ENCODE measurements at places on chromosomes 16 and 17. TPM values are rescaled to one million over a fixed set of nuclear protein-coding genes. Genes with fewer than 3 reads are reported as not detected.

GRCh38 chr17:78142119-78142861 lies 3.9 kb upstream of the C17orf99 start:
- peaks cover 69% of the 10 kb centered on the region for H3K4me1 ChIP-seq
- no peak overlapping the region for H3K4me3 ChIP-seq
- DNase-seq, result no peak
- no peak overlapping the region for H3K27ac ChIP-seq
- no peaks in the 10 kb centered on the region for H3K36me3 ChIP-seq

- no peaks in the 10 kb centered on the region for H3K36me3 ChIP-seq
- H3K27ac ChIP-seq, result no peak overlapping the region
- H3K4me3 ChIP-seq, result no peak overlapping the region
- no peaks in the 10 kb centered on the region for H3K27me3 ChIP-seq
Measured at GRCh38 chr16:54194334-54194743, 92.2 kb downstream of the IRX3 start.

The APOH gene
- total RNA-seq, result 0.66 TPM

GRCh38 chr16:3027489-3027795 lies 3.6 kb downstream of the THOC6 start:
- peaks cover 9% of the 10 kb centered on the region for H3K4me1 ChIP-seq
- peaks cover 7% of the 10 kb centered on the region for H3K27me3 ChIP-seq
- no peak for DNase-seq
- H3K36me3 ChIP-seq, result peaks cover 4% of the 10 kb centered on the region
- no peak overlapping the region for H3K27ac ChIP-seq

DNA sequence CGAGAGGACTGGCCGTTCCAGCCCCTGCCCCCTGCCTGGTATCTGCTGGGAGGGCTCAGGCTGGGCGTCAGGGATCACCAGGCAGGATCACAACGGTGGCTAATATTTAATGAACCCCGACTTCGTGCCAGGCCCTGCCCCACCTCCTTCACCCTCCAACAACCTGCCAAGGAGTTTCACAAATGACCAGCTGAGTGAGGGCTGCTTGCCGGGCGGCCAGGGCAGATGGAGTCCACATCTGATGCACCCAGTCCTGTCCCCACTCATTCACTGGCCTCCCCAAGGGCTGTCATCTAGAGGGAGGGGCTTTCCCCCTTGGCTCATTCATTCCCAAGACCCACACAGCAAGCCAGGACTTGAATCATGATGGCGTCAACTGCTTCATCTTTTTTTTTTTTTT lies 17.5 kb downstream of the UBALD1 start:
- no peak for DNase-seq
- H3K36me3 ChIP-seq, result no peaks in the 10 kb centered on the region
- no peak overlapping the region for H3K4me3 ChIP-seq
- H3K4me1 ChIP-seq, result no peaks in the 10 kb centered on the region
- H3K27me3 ChIP-seq, result no peaks in the 10 kb centered on the region

- no peak overlapping the region for H3K27ac ChIP-seq
- H3K36me3 ChIP-seq, result no peaks in the 10 kb centered on the region
- DNase-seq, result no peak
- no peak overlapping the region for H3K4me3 ChIP-seq
- H3K4me1 ChIP-seq, result no peaks in the 10 kb centered on the region
- no peaks in the 10 kb centered on the region for H3K27me3 ChIP-seq
Measured at GRCh38 chr17:80010283-80010858, 25.3 kb downstream of the TBC1D16 start.

GRCh38 chr17:27425991-27426390 lies 30.3 kb upstream of the KSR1 start:
- no peaks in the 10 kb centered on the region for H3K27me3 ChIP-seq
- no peak overlapping the region for H3K27ac ChIP-seq
- DNase-seq, result no peak
- peaks cover 3% of the 10 kb centered on the region for H3K4me1 ChIP-seq
- H3K36me3 ChIP-seq, result no peaks in the 10 kb centered on the region

GRCh38 chr17:30210366-30210765 lies 25.1 kb downstream of the SLC6A4 start:
- peaks cover 39% of the 10 kb centered on the region for H3K4me1 ChIP-seq
- H3K36me3 ChIP-seq, result no peaks in the 10 kb centered on the region
- no peak overlapping the region for H3K4me3 ChIP-seq
- H3K27me3 ChIP-seq, result no peaks in the 10 kb centered on the region
- DNase-seq, result no peak

DNA sequence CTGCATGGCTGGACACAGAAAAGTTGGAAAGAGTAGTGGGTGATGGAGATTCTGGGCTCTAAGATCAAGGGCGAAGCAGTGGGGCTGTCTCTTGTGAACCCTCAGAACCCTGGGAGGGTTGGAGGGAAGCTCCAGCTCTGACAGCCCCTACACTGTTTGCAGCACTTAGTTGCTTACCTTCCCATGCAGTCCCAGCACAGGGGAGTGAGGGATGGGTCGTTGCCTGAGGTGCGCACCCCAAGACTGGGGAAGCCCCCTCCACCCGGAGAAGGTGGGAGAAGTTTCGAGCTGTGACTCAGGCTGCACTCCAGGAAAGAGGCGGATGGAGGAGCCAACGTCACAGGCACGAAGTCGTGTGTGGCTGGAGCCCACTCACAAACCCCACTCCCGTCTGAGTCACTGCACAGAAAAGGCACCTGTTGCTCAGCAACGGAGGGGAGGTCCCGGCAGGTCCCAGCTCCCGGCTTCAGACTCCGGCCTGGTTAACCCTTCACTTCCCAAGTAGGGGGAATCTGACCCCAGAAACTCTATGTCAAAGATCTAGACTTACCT lies 60.1 kb downstream of the AIPL1 start:
- H3K36me3 ChIP-seq, result no peaks in the 10 kb centered on the region
- H3K27me3 ChIP-seq, result no peaks in the 10 kb centered on the region
- no peaks in the 10 kb centered on the region for H3K4me1 ChIP-seq
- H3K4me3 ChIP-seq, result no peak overlapping the region

- no peak for DNase-seq
- no peak overlapping the region for H3K4me3 ChIP-seq
- H3K27me3 ChIP-seq, result peaks cover 2% of the 10 kb centered on the region
- H3K27ac ChIP-seq, result no peak overlapping the region
Measured at GRCh38 chr16:86960266-86960665, 356.9 kb downstream of the C16orf95 start.

DNA sequence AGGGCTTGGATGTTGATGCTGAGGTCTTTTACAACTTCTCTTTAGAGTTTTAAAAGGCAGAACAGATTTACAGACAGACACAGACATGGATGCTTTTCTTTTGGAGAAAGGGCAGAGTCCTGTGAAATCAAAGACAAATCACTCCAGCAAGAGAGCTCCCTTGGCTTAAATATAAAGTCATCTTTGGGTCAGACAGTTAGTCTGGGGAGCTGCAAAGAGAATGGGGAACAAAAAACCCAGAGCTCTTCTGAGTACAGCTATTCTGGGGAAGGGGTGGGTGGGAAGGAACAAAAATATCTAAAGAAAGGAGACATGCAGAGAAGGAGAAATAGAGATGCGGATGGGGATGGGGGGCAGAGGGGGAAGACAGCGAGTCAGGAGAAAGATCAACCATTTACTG lies 266.6 kb downstream of the XYLT1 start:
- H3K27me3 ChIP-seq, result no peaks in the 10 kb centered on the region
- H3K36me3 ChIP-seq, result no peaks in the 10 kb centered on the region
- H3K4me3 ChIP-seq, result no peak overlapping the region
- no peaks in the 10 kb centered on the region for H3K4me1 ChIP-seq
- DNase-seq, result no peak
- H3K27ac ChIP-seq, result no peak overlapping the region

DNA sequence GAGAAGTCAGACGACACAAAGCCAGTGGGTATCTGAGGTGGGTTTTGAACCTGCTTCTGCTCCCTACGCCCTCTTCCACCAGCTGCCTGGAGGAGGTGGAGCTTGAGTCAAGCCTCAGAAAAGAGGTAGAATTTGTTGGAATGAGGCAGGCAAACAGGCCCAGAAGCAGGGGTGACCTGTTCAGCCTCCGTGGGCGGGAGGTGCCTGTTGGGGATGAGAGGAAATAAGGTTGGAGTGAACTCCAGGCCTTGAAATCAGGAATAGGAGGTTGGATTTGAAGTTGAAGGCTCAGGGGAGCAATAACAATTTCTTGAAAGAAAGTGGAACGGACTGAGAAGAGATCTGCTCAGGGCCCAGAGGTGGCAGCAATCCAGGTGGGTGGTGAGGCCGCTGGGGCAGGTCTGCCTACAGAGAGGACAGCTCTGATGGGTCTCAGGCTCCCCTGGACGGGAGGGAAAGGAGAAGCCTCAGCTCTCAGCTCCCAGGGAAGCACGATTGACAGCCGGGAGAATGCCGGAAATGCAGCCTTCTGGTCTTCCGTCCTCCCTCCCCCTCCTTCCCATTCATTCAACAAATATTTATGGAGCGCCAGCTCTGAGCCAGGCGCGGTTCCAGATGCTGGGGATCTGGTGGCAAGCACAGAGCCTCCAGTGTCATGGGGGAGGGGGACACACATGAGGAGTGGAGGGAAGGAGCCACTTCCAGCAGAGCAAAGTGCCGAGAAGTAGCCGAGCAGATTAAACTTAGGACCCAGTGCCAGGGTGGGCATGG lies 61.9 kb upstream of the CIBAR2 start:
- peaks cover 7% of the 10 kb centered on the region for H3K27me3 ChIP-seq
- no peak overlapping the region for H3K27ac ChIP-seq
- no peaks in the 10 kb centered on the region for H3K4me1 ChIP-seq
- DNase-seq, result no peak
- no peaks in the 10 kb centered on the region for H3K36me3 ChIP-seq

The ITGA2B gene
- 0.51 TPM for total RNA-seq

DNA sequence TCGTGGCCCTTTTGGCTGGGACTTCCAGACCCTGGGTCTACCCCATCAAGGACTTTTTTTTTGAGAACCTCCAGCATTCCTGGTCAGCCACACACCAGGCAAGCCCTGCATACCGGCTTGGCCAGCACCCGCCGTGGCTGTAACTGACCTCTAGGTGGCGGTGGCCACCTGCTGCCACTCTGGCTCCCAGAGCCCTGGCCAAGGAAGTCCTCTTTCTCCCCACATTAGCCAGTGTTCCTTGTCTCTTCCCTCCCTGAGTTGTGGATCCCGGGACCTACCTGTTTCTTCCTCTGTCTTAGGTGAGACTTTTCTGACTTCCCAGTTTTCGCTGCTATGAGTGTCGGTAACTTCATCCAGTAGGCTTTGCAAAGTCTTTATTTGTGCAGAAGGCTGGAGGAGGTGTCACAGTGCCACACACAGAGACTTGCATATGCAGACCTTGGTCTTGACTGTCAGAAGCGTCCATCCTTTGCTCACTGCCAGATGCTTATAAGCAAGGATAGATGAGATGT lies 348.3 kb downstream of the CPPED1 start:
- peaks cover 14% of the 10 kb centered on the region for H3K4me1 ChIP-seq
- no peaks in the 10 kb centered on the region for H3K36me3 ChIP-seq
- DNase-seq, result no peak
- H3K4me3 ChIP-seq, result no peak overlapping the region
- no peaks in the 10 kb centered on the region for H3K27me3 ChIP-seq

- DNase-seq, result no peak
- H3K4me1 ChIP-seq, result no peaks in the 10 kb centered on the region
Measured at GRCh38 chr17:15490634-15491261, 23.3 kb upstream of the CDRT4 start.

The CDH8 gene
- total RNA-seq, result not detected

The CCL7 gene
- not detected for total RNA-seq

- no peaks in the 10 kb centered on the region for H3K27me3 ChIP-seq
- H3K36me3 ChIP-seq, result peaks cover 28% of the 10 kb centered on the region
- DNase-seq, result no peak
Measured at GRCh38 chr17:73203788-73204479, 11.1 kb downstream of the COG1 start.

The GGNBP2 gene
- total RNA-seq, result 49.9 TPM

DNA sequence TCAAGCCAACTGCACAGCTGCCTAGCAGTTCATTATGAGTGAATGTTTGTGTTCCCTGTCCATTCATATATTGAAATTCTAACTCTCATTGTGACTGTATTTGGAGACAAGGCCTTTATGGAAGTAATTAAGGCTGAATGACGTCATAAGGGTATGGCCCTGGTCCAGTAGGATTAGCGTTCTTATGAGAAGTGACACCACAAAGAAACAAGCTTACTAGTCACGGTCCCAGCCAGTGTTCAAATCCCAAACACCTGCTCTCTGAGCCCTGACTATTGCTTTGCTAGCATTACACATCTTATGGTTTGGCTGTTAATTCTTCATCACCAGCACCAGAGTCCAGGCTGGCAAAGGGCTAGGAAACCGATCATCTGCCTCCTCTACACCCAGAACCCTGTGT lies 2.2 kb downstream of the ZNF668 start:
- peaks cover 3% of the 10 kb centered on the region for H3K4me1 ChIP-seq
- H3K27me3 ChIP-seq, result no peaks in the 10 kb centered on the region
- H3K4me3 ChIP-seq, result peak overlapping the region; percentile 86
- no peak for DNase-seq
- H3K36me3 ChIP-seq, result no peaks in the 10 kb centered on the region

The CMTM2 gene
- total RNA-seq, result not detected

DNA sequence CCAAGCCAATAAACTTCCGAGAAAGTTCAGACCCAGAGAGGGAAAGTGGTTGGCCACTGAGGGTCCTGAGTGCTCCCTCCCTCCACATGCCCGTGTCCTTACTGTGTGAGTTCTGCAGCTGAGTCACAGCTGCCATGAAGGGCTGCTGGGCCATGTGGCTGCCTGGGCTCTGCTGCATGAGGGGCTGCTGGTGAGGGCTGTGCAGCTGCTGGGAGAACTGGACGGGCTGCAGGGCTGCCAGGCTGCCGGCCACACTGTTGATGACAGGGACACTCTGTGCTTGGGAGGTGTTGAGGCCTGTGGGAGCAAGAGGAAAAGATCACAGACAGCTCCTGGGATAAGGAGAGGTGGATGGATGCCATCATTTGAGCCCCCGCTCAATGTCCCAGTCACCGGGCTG lies 44.0 kb downstream of the HNF1B start:
- H3K27me3 ChIP-seq, result no peaks in the 10 kb centered on the region
- no peaks in the 10 kb centered on the region for H3K36me3 ChIP-seq
- DNase-seq, result no peak
- H3K4me3 ChIP-seq, result no peak overlapping the region
- no peak overlapping the region for H3K27ac ChIP-seq

DNA sequence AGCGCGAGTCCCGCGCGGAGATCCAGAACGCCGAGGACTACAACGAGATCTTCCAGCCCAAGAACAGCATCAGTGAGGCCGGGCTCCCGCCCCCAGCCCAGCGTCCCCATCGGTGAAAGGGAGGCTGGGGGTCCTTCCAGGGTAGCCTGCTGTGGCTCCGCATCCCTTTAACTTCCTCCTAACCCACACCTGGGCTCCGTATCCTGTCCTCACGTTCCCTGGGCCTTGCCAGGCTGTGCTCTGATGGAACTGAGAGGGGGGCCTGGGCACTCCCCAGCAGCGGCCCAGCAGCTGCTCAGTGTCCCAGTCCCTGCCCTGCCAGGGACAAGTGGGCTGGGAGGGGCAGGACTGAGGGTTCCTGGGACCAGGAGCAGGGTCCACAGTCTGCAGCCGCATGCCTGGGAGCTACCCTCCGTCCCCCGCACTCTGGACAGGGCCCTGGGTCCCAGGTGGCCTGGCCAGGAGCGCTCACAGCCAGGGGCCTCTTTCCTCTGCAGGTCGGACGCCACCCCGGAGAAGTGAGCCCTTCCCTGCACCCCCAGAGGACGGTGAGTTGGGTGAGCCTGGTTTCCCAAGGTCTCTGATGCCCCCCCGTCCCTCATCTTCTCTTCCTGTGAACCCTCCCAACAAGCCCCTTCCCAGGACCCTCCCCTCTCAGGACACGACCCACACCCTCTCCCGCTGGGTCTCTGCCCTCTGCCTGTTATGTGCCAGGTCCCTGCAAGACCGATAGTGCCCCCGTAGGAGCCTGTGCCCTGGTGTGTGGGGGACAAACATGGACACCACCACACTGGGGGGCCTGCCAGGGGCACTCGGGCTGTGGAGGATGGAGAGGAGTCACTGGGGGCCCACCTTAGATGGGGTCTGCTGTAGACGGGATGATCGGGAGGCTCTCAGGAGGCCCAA lies 18.1 kb downstream of the KATNB1 start:
- DNase-seq, result no peak
- H3K36me3 ChIP-seq, result no peaks in the 10 kb centered on the region
- H3K27ac ChIP-seq, result no peak overlapping the region
- no peaks in the 10 kb centered on the region for H3K4me1 ChIP-seq

The ABCA6 gene
- 14.3 TPM for total RNA-seq
